ENCODE measurements at places on chromosomes 13 and 19. TPM values are rescaled to one million over a fixed set of nuclear protein-coding genes. Genes with fewer than 3 reads are reported as not detected.

DNA sequence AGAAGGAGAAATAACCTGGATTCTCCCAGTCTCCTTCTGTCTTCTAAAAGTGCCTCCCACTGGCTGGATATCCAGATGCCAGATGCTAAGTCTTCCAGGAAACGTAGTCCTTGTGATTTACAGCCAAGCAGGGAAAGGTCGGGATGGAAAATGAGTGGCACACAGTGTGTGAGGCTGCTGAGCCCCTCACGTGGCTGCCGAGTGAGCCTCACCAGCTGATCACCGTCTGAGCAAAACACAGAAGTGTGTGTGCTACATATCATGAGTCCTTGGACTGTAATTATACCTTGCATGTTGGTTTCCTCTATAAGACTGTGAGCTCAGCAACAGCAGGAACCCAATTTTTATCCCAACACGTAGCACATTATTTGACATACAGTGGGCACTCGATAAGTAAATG is 15.1 kb downstream of the LHFPL6 start:
- DNase-seq = no peak

DNA sequence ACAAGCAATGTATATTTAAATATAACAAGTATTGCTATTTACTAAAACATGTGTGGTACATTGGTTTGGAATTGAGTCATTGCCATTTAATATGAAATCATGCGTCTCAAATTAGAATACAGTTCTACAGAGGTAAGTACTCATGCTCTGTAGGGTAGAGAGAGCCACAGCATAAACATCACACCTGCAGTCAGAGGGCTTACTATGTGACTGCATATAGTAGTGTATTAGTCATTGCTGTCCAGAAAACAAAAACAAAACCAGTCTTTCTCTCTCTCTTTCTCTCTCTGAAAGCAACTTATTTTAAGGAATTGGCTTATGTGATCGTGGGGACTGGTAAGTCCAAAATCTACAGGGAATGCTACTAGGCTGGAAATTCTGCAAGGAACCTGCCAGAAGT is 370.3 kb downstream of the GPC5 start:
- DNase-seq = no peak

- DNase-seq = no peak
Measured at GRCh38 chr19:15247107-15248014, 15.1 kb upstream of the EPHX3 start.

GRCh38 chr19:6416658-6417405 is 7.8 kb downstream of the KHSRP start:
- no peak for DNase-seq

DNA sequence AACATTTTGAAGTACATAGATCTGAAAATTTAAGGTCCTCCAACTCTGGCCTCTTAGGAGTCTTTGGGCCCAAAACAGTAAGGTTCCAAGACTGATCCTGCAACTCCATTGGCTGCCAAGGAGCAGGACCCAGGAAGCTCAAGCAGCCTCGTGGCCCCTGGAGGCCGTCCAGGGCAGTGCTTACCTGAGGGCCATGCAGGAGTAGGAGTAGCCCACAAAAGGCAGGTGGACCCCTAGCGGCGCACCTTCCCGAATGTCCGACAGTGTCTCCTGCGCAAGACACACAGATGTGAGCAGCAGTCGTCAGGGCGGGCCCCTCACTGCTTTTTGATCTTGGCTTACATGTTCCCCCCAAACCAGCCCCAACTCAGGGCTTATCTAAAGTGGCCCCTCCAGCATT is 5.7 kb upstream of the SIX5 start:
- DNase-seq = peak; percentile 59

- DNase-seq = no peak
Measured at GRCh38 chr13:40223585-40223984, 442.9 kb downstream of the FOXO1 start.

DNA sequence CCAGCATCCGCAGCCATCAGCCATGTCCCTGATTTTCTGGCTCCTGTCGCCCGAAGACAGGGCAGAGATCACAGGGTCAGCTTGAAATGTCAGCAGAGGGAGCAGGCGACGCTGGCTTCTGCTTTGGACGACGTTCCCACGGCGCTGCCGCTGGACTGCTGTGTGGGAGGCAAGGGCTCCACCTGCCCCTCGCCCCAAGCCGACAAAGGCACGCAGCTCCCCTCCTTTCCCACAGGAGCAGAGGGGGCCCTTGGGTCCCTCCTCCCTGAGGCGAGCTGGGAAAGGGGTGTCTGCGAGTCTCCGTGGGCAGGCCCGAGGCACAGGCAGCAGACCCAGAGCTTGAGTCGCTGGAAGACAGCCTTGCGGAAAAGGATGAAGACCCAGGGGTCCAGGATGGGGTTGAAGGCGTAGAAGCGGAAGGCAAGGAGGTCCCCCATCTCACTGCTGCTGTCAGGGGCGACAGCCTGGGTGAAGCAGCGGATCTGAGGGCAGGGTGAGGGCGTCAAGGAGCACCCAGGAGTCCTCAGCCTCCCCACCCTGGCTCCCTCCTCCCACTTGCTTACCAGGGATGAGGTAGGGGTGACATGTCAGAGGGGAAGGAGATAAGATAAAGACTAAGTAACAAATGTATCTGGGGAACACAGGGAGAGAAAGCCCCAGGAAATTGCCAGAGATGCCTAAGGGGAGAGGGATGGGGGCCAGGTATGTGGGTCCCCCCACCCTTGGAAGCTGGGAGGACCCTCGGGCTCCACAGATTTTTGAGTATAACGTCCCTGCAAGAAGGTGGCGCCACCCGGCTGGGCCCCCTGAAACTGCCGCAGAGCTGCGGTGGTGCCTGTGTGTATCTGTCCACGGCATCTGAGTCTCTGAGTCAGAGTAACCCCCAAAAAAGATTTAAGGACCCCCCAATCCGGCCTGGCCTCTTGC is 3.4 kb downstream of the PTGIR start:
- no peak for DNase-seq

DNA sequence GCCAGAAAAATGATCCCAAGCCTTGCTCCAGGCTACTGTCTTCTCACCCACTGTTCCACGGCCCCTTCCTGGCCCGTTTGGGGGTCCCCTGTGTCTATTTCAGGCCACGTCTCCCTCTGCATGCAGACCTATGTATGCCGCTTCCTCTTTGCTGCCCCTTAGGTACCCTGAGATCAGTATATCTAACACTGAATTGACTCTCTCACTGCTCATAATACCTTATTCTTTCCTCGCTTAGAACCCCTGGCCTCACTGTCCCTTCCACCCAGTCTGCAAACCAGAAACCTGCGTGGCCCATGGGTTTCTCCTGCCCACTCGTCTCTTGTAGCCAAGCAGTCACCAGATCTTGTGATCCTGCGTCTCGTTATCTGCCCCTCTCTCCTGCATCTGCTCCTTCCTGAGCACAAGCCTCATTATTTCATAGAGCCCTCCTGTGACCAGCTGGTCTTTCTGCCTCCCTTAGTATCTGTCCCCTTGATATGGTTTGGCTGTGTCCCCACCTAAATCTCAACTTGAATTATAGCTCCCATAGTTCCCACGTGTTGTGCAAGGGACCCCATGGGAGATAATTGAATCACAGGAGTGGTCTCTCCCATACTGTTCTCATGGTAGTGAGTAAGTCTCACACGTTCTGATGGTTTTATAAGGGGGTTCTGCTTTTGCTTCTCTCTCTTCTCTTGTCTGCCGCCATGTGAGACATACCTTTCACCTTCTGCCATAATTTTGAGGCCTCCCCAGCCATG is 109.0 kb upstream of the RNF113B start:
- DNase-seq = no peak

DNA sequence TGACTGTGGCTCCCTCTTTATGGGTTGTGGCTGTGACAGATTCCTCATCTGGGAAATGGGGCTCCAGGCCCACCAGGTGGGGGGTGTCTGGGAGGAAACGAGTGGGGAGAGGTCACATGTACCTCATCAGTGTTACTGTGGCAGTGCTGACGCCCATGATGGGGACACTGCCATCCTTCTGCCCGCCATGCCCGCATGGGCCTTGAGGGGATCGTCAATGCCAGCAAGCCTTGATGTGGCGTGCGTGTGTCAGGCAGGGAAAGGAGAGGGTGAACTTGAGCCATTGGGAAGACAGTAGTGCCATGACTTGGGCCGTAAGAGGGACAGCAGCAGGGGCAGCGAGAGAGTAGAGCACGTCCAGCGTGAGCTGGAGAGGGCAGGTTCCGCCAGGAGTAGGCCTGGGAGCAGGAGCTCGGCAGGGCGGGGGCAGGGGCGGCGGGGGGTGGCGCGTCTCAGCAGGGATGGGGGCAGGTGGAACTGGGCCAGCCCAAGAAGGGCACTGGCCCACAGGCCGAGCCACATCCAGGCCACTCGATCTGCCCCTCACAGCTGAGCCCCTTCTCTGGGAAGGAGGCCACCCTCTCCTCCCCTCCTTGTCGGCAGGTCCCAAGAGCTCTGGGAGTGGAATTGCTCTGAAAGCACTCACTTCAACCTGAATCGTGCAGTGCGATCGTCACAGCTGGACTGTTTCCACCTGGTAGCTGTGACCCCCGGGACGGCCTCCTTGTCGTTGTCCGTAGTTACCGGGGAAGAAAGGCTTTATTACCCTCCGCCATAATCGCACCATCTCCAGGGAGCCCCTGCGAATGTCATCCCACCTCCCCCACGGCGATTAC is 9.9 kb downstream of the KLHL26 start:
- no peak for DNase-seq

FZR1 gene
- total RNA-seq = 29.1 TPM

MISP3 gene
- total RNA-seq = 115 TPM

ZNF587B gene
- total RNA-seq = 17.6 TPM

CCNA1 gene
- not detected for total RNA-seq

All from transverse colon (tissue), 4 donors.